Activated CD4-positive, alpha-beta T cell treated with anti-CD3 and anti-CD28 coated beads, Interleukin-2, amount 10 ng/mL, durations not matched to agents 24 days and 14 days (primary cell): ENCODE measurements at places on chromosomes 16 and 17. TPM values are rescaled to one million over a fixed set of nuclear protein-coding genes. Genes with fewer than 3 reads are reported as not detected.

- DNase-seq, result no peak
These were observed 10.3 kb upstream of the RNPS1 start for GRCh38 chr16:2278272-2278608.

DNA sequence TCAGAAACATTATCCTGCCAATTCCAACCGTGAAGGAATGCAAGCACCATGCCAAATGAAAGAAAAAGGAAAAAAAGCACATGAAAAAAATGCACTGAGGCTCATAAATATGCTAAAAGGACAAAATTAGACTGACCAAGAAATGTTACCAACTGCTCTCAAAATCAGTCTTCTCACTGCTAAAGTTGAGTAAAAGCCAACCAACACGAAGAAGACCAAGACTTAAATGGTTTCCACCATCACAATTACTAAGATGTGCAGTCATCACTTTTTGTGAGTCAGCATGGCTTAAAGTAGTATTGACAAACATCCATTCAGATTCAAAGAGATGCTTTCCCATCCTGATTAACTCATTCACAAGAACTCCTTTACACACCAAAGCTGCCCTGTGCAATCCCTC lies 16.4 kb downstream of the CDYL2 start:
- DNase-seq, result no peak

DNA sequence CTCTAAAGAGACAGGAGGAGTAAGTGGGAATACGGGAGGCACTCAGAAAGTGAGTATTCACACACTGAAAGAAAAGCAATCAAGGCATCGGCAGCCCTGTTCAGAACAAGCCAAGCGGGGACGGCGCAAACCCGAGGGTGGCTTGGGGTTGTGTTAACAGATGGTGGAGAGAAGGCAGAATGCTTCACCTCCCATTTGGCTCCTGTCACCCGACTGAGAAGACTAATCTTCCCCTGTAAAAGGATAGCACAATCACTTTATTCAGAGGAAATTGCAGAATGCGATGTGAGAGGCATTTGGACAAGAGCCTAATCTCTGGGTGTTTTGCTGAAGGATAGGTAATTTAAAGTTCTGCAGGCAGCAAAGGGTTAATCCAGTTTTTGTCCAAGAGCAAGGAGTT lies 119.3 kb upstream of the WSCD1 start:
- no peak for DNase-seq

GRCh38 chr17:59858167-59858816 lies 34.5 kb downstream of the TUBD1 start:
- DNase-seq, result no peak

DNA sequence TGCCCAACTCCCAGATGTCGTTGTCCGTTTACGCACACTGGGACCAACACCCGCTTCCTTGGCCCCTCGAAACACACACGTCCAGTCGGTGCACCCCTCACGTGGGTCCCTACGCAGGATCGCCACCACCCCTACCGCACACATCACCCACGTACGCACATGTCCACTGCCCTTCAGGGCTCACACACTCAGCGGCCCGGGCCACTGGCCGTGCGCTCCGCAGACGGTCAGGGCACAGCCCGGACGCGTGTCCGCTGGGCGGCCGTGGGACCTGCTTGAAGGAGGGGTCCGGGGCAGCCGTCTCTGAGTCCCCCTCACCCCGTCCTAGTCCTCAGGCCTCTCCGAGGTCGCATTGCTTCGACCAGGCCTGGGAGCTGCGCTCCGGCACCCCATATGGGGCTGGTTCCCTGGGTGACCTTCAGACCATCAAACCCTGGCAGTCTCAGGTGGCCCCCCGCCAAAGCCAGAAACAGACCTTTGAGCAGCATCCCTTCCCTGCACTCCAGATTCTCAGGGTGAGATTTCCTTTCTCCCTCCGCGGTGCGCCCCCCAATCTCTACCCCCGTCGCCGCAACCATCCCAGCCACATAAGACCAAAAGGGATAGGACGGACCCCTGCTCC lies 914 bp upstream of the GPRC5B start:
- DNase-seq, result no peak

DNA sequence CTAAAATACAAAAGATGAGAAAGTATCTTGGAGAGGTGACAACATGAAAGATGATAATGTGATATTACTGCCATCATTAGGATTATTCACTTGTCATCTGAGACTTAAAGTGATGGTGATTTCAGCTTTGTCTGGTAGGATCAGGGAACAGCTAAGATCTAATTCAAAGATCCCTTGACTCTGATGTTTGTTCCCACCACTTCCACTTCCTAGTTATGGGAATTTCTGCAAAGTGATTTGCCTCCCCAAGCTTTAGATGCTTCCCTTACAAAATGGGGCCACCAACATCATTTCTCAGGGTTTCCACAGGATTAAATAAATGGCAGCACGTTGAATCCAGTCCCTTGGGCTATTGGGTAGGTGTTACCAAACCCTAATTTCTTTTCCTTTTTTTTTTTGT lies 550.8 kb upstream of the CDH5 start:
- no peak for DNase-seq

GRCh38 chr16:71441348-71442050 lies 355 bp downstream of the TLE7 start:
- peak; percentile 71 for DNase-seq

Gene AKAP1
- 54.6 and 56.8 TPM in 2 replicates for total RNA-seq

Gene USP6
- total RNA-seq, result 0.02 TPM in 2 replicates

Gene KRTAP4-3
- total RNA-seq, result not detected in 2 replicates
